ENCODE measurements at places on chromosomes 3 and 15. TPM values are rescaled to one million over a fixed set of nuclear protein-coding genes. Genes with fewer than 3 reads are reported as not detected.

- no peak for DNase-seq
Measured at GRCh38 chr3:56688191-56688590, 5.1 kb upstream of the TASOR start.

DNA sequence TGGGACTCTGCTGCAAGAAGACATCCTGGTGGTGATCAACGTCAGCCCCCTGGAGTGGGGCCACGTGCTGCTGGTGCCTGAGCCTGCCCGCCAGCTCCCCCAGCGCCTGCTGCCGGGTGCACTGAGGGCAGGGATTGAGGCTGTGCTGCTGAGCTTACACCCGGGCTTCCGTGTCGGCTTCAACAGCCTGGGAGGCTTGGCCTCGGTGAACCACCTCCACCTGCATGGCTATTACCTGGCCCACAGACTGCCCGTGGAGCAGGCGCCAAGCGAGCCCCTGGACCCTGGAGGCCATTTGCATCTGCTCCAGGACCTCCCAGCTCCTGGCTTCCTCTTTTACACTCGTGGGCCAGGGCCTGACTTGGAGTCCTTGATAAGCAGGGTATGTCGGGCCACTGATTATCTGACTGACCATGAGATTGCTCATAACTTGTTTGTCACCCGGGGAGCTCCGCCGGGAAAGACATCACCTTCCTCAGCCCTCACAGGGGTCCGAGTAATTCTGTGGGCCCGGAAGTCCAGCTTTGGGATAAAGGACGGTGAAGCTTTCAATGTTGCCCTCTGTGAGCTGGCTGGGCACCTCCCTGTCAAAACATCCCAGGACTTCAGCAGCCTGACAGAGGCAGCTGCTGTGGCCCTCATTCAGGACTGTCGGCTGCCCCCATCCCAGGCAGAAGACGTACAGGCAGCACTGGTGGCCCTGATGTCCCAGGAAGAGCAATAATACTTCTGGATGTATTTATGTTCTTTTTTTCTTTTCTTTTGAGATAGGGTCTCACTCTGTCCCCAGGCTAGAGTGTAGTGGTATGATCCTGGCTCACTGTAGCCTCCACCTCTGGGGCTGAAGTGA, 7.6 kb downstream of the GDPGP1 start:
- DNase-seq: no peak

DNA sequence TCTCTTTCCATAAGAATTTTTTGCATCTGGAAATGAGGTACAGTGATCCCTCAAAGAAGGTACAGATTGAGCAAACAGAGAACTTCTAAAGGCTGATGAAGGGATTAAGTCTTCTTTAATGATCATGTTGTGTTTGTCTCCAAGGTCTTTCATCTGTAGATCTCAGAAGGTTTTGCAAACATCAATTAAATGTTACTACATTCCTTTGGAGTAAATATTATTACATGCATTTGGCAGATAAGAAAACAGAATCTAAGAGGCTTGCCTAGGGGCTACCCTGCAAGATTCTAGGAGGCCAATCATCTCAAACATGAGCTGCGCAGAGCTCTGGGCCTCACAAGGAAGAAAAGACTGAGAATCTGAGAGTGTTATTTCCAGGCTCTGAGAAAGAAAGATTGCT, 70.9 kb upstream of the LPP start:
- DNase-seq: no peak

- DNase-seq: no peak
Measured at GRCh38 chr15:39488961-39489360, 91.9 kb upstream of the THBS1 start.

DNA sequence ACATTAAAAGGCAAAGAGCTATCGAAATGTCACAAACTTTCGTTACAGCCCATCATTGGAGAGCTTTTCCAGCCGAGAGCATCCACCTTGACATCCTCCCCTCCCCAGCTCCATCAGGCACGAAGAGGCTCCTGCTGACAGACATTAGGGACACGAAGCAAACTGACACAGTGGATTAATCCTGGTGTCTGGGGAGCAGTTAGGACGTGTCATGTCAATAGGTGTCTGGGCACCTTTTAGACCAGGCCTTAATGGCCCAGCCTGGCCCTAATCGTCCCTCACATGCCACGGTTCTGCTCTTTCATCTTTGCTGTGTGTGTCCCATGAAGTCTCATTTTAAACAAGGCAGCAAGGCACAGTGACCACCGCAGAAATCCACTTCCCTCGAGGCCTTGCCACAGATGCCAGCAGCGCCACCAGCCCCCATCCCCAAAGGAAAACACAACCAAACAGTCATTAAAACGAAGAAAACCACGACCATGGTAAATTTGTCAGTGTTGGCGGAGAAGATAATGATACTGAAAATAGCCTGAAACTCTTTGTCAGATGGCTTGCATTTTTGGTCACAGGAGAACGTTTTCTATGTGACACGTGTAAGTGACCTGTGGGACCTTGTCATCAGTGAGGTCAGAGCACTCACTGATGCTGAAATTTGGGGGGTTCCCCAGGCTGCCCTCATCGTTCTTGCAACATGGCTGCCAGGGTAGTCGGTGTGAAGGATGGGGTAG, 16.3 kb upstream of the PCSK6 start:
- DNase-seq: no peak

GRCh38 chr3:55725681-55726500, 238.8 kb upstream of the WNT5A start:
- DNase-seq: no peak

The LRRIQ4 gene
- not detected for total RNA-seq
